Retina (tissue), 1 donor: ENCODE measurements at places on chromosomes 7 and 10.
A peak's percentile ranks its signal among the peaks of the same experiment; 100 is the strongest.

DNA sequence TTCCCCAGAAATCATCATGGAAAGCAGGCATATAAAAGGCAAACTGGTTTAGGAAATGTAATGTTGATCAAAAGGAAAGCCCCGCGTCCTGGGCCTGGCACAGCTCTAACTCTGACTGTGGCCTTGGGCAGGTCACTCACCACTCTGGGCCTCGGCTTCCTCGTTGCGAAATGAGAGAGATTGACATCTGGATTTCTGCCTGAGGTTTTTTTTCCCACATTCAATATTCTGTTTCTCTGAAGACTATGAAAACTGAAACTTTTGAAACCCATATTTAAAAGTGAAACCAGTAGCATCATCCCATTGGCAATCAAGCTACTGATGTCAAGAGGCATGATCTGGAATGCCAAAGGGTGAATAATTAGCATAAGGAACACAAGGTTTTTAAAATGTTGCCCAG is 369.7 kb upstream of the NPVF start:
- DNase-seq = no peak

- DNase-seq = no peak
These were observed 145.7 kb downstream of the RNLS start for GRCh38 chr10:88437411-88437810.

- DNase-seq = no peak
These were observed 137.4 kb upstream of the GRB10 start for GRCh38 chr7:50920031-50920635.

- no peak for DNase-seq
These were observed 377.1 kb downstream of the HPSE2 start for GRCh38 chr10:98858525-98858924.

GRCh38 chr10:16952080-16952479 is 134.9 kb upstream of the RSU1 start:
- peak; percentile 45 for DNase-seq

DNA sequence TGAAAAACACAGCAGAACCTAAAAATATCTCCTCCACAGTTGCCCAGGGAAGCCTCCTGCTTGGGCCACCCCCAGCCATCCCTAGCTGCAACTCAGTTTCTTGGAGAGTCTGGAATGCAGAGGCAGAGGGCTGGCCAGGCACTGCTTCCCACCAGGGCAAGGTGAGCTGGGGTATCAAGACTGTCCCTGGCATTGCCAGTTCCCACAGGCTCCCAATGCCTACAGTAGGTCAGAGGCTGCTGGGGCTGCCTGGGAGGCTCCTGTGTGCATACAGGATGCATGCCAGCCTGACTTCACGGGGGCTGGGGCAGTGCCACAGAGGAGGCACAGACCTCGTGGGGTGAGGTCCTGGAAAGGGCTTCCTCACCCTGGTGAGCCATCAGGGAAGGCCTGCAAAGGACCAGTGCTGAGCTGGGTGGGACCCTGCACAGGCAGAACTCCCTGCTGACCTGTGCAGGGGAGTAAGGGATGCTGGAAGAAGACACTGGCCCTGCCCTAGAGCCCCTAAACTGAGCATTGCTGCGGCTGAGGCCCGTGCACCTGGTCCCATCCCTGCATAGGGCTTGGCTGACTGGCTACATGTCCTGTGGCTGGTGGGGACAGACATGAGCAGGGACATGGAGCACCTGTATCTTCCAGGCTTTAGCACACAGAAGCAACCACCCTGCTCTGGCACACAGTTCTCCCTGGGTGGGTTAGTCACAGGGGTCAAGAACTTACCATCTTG is 121.9 kb upstream of the RET start:
- DNase-seq = no peak

GRCh38 chr10:86288695-86289576 is 77.7 kb downstream of the GRID1 start:
- no peak for DNase-seq

DNA sequence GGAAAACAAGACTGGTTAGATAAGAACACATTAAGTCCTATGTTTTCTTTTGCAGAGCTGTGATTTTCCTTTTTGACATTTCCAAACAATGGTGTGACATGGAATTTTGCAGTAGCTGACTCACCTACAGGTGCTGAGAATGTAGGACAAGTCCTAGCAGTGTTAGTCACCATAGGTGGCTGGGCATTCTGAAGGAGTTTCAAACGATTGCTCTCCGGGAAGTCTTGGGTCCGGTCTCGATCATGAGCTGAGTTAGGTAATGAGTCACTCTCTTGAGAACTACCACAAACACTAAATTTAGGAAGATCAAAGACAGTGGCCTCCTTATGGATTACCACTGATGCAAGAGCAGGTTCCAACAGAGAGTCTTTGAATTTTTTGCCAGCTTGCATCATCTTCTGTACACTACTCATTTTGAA is 3.6 kb downstream of the FIGNL1 start:
- DNase-seq = no peak

DNA sequence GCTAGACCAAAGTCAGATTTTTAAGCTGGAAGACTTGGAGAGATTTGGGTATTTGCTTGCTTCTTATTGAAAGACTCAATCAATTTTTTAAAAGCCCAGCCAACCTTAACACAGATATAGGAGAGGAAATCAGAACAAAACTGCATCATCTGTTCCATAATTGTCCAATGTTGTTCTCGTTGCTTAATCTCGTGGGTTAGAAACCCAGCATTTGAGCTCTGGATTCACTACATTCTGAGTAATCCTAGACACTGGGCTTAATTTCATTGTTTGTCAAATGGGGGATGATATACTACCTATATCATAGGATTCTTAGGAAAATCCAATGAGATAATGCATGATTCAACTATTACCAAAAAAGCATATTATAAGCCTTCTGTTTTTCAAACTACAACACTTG is 48.9 kb downstream of the CALD1 start:
- DNase-seq = no peak

DNA sequence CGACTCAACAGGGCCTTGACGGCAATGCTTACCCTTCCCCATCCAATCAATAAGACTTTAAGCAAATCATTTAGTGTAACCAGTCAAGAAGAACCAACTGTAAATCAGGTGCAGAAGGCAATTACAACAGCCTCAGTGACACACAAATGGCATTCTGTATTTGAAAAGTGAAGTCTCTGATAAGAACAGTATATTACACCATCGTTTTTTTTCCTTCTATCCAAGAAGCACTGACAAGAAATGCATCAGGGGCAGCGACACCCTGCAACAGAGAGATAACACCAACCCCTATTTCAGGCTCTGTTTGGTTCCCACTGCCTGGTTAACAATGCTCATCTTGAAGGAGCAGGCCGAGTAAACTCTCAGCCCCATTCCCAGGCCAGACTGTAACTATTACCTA is 204.0 kb upstream of the AOAH start:
- DNase-seq = no peak

GRCh38 chr7:139127648-139128047 is 18.1 kb upstream of the ZC3HAV1 start:
- no peak for DNase-seq

- DNase-seq = peak; percentile 15
These were observed 97.5 kb downstream of the PFKFB3 start for GRCh38 chr10:6300106-6300783.

- DNase-seq = no peak
These were observed 63.9 kb upstream of the FAM20C start for GRCh38 chr7:128171-129080.

DNA sequence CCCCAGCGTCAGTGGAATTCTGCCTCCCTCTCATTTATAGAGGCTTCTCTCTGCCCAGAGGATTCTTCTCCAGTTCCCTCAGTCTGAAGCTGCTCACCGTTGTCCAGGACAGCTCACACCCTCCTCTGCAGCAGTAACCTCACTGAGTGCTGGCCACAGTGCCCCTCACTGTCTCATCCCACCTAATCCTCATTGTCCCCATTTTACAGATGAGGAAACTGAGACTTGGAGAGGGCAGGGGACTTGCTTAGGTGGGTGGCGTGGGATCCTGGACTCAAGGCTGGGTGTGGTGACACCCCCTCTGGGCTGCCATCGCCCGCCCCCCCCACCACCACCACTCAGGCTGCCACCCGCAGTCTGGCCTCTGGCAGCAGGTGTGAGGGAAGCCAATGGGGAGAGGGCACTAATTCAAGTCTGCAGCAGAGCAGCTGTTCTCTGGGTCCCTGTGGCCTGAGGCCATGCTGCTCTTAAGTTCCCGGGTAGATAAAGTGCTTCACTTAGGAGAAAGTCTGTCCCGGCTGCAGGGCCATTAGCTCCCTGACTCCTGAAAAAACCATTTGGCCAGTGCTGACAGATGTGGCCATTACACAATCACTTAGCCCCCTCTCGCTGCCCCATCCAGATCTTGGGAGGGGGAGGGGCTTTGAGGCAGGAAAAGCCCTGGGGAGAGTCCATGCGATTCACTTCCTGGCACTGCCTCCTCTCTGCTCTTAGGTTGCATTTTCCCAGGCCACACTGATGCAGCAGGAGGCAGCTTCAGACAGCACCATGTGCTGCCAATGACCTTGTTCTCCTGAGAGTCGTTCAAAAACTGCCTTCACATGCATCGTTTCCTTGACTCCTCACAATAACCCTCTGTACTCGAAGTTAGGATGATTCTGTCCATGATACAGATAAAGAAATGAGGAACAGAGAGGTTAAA is 36.3 kb downstream of the DRGX start:
- peak; percentile 56 for DNase-seq

GRCh38 chr10:132297526-132297925 is 10.2 kb downstream of the STK32C start:
- DNase-seq = no peak

GRCh38 chr10:129161150-129161549 is 305.9 kb upstream of the MGMT start:
- DNase-seq = no peak

DNA sequence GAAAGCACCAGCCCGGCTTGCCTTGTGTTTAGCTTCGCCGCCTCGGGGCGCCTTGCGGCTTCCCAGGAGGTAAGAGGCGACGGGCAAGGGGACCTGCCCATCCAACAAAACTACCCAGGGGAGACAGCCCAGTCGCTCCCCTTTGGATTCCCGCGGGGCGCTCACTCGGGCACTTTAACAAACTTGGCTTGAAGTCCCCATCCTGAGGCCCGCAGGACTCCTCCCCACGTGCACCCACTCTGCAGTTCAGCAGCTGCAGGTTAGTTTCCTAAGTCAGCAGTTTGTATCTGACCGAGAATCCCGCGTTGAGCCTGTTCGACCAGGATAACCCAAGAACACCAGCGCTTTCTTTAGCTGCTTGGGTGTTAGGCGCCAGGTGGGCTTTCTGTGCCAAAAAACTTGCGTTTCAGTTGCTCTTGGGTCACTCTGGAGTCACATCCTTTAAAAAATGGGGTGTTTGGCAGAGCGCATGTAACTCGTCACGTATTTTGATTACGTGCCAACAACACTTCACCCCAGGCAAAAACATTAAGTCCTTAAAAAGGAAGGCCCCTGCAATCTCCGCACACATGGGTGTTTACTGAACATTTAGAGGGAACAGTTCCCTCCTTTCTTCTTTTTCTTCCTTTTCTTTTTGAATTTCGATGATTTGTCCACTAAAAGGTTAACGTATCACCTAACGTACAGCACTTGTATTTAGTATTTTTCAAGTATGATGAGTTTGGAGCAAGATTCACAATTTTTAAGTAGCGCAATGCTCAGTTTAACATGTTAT is 876 bp downstream of the DNAH11 start:
- no peak for DNase-seq

GRCh38 chr10:20354166-20354565 is 537.9 kb downstream of the PLXDC2 start:
- no peak for DNase-seq

DNA sequence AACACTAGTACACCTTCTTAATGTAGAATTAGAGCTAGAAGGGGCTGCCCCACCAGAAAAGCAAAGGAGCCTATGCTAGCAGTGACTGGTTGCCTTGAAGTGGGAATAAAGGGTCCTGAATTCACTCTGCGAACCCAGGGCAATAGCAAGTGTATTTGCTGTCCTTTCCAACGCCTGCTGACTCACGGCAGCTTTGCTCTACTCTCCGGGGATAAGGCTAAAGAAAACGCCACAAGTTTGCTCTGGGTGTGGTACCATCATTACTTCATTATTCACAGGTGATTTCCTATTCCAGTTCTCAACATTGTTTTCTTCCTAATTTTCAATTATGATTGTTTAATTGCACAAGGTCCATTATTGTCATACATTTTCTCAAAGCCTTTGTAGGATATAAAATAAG is 220.5 kb upstream of the AOAH start:
- no peak for DNase-seq

GRCh38 chr7:29599026-29599425 is 35.4 kb downstream of the PRR15 start:
- DNase-seq = no peak

DNA sequence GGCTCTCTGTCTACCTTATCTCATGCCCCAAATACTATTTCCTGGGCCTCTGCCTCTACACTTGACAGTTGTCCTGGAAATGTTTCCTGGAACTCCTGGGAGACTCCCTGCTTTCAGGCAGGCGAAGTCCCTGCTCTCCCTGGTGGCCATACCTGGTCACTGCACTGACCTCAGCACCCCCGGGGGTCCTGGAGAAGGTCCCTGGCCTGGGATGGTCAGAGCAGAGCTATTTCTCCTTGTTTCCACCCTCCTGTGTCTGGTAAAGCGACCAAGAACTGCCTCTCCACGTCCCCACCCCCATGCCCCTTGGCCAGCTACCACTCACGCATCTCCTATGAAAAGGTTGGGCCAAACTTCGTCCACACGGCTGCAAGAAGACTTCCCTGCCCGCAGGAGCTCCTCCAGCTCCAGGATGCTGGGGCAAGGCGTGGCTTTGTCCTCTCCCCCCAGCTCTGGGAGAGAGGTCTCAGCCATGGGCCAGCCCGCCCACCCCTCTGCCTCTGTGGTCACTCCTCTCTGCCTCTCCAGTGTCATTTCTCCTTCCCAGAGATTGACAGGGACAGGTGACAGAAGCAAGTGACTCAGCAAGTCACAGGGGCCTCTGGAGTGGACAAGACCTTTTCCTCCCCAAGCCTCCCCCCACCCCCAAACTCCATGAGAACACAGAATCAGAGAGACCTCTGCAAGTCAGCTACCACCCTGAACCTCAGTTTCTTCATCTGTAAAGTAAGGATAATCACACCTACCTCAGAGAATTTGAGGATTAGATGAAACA is 2.6 kb upstream of the SAMD8 start:
- DNase-seq = no peak

DNA sequence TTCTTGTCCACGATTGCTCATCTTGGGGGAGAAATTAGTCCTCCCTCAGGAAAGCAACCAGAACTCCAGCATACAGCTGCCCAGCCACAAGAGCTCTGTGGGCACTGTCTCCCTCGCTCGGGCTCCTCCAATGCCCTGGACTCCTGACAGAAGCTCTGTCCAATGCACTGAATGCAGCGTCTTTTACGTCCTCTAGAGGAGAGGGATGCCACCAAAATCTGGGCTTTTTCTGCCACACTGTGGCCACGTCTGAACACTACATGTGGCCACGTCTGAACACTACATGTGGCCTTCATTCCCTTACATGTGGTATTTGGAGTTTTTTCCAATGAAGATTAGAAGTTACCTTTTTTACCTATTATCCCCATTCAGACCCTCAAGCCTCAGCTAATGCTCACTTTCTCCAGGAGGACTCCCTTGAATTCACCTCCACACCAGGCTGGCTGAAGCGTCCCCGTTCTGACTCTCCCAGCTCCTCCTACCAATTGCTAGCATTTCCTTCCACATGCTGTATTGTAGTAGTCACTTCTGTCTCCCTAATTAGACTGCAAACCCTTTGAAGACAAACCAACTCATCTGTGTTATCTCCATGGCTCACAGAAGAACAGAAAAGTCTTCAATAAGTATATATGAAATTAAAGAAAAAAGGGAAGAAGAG is 134.3 kb upstream of the PDE1C start:
- DNase-seq = peak; percentile 74

GRCh38 chr10:31133251-31133791 is 101.7 kb upstream of the ZNF438 start:
- DNase-seq = no peak
